ENCODE measurements at places on chromosomes 7 and 10.

DNA sequence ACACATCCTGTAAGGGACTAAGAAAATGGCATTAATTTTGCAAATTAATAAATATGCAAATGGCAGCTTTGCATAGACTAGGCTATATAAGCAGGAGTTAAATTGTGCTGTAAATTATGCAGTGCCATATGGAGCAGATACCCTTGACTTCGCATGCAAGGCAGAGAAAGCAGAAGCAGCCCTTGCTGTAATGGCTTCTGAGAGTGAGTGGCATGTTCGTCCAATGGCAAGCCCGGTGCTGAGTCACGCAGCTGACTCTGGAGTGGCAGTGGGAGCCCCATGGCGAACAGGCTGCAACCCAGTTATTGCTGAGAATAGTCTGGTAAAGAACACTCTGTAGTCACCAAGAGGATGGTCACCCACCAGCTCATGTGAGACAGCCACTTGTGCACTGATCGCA is 1186.5 kb downstream of the TYW1 start:
- DNase-seq, result no peak

- DNase-seq, result no peak
Measured at GRCh38 chr10:29968585-29968984, 90.8 kb downstream of the JCAD start.

- no peak for DNase-seq
Measured at GRCh38 chr10:110226926-110227641, 19.7 kb downstream of the MXI1 start.

- no peak for DNase-seq
Measured at GRCh38 chr10:119139464-119140067, 25.9 kb downstream of the SFXN4 start.

GRCh38 chr7:70583965-70584883 is 547.7 kb upstream of the GALNT17 start:
- no peak for DNase-seq

DNA sequence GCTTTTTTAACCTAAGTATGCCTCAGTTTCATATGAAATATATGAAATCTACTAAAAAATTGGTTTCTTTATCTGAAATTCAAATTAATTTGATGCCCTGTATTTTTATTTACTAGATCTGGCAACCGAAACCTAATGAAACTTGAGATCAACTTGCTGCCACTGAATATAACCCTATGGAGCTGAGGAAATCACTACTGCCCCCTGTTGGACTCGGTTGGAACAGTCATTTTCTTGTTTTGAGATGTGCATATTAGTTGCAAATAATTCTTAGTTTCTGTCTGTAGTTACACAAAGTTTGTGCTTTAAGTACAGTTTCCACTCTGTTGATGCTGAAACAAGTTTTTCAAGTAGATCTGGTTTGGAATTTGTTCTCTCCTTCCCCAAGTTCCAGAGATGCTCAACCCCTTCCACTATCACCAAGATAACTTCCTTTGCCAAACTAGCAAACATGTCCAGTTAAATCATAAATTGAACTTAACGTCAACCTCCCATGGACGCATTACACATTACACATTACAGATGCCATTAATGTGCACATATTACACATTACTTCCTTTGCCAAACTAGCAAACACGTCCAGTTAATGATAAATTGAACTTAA is 22.2 kb upstream of the EXOC4 start:
- no peak for DNase-seq

- no peak for DNase-seq
Measured at GRCh38 chr7:16465469-16466361, at the start of gene SOSTDC1. Gene SOSTDC1 (minus strand): TSS chr7:16465738. CDS start chr7:16465668, 70 bp downstream.

- no peak for DNase-seq
Measured at GRCh38 chr10:112687647-112688046, 240.6 kb downstream of the VTI1A start.

DNA sequence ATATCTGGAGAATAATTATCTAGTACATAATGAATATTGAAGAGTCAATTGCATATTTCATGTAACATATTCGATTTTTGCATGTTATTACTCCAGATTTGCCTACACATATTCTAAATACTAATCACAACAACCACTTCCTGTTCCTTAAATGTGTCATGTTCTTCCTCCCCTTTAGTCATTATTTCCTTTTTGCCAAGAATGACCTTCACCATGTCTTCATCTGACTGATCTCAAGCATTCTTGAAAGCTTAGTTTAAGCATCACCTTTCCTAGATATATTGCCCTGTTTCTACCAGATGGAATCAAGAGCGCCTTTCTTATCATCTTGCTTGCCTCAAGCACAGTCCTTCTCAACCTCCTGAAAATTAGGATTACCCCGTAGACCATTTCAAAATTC is 23.5 kb upstream of the MEOX2 start:
- no peak for DNase-seq

DNA sequence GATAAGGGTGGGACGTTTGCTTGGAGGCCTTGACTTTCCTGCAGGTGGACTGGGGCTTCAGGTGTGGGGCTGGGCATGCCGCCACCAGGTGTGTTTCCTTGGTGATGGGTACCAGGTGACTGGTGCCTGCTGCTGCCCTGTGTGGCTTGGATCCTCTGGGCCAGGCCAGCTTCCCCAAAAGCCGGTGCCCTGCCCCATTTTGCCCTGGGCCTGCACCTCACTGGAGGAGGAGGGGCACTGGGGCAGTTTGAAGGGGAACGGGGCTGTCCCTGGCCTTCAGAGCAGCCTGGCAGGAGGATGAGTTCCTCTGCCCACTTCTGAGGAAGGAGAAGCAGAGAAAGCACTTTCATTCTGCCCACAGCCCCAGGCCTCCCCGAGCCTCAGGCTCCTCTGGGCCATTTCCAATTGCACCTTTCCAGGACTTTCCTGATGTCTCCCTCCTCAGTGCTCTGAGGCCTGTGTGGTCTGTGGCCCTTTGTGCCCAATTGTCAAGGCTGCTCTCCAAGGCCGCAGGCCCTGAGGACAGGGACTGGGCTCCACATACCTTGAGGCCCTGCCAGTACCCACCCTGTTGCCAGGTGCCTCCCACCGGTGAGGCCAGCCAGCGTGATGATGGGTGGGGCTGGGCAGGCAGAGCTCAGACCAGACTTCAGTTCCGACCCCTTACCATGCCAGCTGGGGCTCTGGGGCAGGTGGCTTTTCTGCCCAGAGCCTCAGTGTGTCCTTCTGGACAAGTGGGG is 25.3 kb upstream of the SMARCD3 start:
- DNase-seq, result no peak

DNA sequence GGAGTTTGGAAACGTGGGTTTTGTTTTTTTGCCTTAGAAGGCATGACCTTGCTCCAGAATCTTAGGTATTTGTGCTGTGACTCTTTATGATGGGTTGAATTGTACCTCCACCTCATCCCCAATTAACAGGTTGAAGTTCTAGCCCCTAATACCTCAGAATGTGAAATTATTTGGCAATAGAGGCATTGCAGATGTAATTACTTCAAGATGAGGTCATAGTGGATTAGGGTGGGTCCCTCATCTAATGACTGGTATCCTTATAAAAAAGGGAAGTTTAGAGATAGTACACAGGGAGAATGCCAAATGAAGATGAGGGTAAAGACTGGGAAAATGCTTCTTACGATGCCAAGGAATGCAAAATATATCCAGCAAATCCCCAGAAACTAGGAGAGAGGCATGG is 3.0 kb upstream of the FAM200A start:
- DNase-seq, result no peak

- no peak for DNase-seq
Measured at GRCh38 chr7:99557940-99558305, 519 bp upstream of the ZNF655 start.

- no peak for DNase-seq
Measured at GRCh38 chr7:107394831-107395230, 75.0 kb upstream of the GPR22 start.

DNA sequence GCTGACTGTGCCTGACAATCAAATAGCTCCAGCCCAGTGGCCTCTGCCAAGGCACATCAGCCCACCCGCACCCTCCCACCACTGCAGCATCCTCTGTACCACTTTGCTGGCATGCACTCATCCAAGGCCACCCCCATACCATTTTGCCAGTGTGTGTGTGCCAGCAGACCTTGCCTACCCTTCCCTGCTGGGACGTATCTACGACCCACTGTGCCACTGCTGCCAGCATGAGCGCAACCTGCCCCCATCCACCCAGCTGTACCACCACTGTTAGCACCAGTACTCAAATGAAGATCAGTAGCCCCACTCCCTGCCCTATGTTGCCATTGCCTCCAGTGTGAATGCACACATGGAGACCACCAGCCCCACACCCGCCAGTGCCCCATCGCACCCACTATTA is 149.4 kb upstream of the PTN start:
- no peak for DNase-seq

DNA sequence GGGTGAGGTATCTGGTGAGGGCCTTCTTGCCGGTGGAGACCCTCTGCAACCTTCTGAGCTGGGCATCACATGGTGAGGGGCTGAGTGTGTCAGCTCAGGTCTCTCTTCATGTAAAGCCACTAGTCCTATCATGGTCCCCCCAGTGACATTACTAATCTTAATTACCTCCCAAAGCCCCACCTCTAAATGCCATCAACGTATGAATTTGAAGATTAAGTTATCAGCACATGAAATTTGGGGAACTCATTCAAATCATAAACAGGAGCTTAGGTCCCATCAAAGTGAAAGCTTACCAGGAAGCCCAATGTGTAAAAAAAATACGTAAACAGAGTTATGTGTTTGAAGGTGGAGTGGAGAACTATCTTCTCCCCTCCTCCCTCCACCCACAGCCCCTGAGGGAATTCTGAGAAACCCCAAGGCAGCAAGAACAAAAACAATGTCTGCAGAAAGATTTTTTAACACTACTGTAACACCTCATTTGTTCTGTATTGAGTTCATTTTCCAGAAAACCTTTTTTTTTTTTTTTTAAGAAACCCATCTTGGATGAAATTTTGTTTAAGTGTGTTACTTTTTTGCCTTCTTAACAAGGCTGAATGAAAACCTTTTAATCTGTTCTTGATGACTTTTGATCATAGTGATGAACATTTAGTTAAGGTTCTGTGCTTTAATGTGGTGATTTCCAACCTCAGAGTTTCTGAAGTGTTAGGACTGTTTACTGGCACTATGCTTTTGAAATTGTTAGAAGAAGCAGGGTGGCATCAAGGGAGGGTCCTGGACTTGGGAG is 19.1 kb upstream of the PCGF5 start:
- peak; percentile 68 for DNase-seq

- DNase-seq, result no peak
Measured at GRCh38 chr7:16060502-16060901, 360.8 kb downstream of the CRPPA start.

GRCh38 chr7:111268941-111269340 is 178.0 kb downstream of the LRRN3 start:
- DNase-seq, result no peak

DNA sequence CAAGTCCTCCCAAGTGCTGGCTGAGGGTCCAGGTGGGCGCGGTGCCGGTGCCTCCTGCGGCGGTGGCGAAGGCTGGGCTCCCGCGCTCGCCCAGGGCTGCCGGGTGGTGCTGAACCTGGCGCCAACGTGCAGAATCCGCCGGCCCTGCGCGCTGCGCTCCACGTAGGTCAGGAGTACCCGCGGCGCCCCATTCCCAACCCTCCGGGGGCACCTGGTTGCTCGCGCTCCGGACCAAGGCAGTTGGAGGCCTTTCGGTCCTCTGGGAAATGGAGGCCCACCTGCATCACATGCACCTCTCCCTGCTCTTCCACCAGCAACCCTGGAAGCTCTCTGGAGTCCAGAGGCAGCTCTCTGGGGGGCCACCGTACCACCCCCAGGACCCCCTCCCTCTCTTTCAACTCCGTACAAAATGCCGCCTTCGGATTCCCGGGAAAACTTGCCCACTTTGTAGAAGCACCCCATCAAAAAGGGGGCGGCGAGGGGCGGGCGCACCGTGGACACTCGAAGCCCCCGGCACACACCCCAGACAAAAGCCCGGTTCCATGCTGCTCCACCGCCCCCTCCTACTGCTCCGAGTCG is 745 bp downstream of the SLC16A9 start:
- DNase-seq, result no peak
